ENCODE measurements at places on chromosomes 5 and 9.

DNA sequence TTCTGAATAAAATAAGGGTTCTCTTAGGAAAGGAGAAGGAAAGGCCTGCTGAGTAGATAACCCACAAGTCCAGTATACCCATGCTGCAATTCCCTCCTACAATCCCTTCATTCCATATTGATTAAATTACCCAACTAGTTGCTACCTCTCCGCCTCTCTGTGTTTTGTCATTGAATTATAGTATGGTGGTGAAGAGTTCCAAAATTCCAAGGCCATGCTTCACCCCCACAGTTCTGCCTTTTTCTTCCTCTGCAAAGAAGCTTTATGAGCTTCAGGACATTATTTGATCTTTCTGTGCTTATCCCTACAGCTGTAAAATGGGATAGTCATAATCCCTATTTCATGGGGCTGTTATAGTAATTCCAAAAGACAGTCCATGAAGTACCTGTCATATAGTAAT is 215.6 kb downstream of the ACTL7B start:
- H3K4me3 ChIP-seq = no peak overlapping the region
- no peaks in the 10 kb centered on the region for H3K27me3 ChIP-seq
- no peaks in the 10 kb centered on the region for H3K4me1 ChIP-seq

DNA sequence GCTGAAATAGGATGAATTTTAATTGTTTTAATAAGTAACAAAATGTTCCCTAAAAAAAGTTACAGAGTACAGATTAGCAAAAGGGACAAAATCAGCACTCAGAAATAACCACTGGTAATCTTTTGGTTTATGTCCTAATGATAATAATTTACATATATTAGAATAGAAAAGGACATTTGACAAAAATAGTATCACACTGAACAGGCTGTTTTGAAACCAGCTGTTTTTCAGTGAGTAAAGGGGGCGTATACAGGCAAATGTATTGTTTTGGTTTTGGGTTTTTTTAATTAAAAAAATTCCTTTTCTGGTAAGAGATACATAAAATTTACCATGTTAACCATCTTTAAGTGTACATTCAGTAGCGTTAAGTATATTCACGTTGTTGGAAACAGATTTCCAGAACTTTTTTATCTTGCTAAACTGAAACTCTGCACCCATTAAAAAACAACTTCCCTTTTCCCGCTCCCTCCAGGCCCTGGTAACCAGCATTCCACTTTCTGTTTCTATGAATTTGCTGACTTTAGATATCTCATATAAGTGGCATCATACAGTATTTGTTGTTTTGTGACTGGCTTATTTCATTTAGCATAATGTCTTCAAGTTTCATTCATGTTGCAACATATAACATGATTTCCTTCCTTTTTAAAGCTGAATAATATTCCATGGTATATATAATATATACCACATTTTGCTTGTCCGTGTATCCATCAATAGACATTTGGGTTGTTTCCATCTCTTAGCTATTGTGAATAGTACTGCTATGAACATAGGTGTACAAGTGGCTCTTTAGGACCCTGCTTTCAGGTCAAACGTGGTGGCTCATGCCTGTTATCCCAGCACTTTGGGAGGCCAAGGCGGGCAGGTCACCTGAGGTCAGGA is 20.6 kb upstream of the LARP1 start:
- no peak for DNase-seq
- H3K4me1 ChIP-seq = no peaks in the 10 kb centered on the region
- no peaks in the 10 kb centered on the region for H3K36me3 ChIP-seq
- H3K27ac ChIP-seq = no peak overlapping the region
- no peaks in the 10 kb centered on the region for H3K27me3 ChIP-seq

DNA sequence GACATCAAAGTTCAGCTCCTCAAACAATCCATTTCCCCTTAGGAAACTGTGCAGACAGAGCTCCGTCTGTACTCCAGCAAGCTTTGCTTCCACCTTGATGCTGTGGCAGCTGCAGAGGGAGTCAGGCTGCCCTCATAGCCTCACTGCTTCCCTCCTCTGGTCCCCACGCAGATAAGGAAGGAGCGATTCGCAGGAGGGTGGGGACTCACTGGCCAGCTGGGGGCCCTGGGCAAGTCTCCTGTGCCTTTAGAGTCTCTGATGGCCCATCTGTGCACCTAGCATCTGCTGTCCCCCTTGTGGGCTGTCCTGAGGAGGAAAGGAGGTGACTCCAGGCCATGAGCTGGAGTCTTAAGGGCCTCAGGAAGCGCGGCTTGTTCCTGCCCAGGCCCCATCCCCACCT is 121.5 kb downstream of the ENTREP1 start:
- peaks cover 7% of the 10 kb centered on the region for H3K27me3 ChIP-seq
- no peak overlapping the region for H3K27ac ChIP-seq
- no peak for DNase-seq
- no peaks in the 10 kb centered on the region for H3K4me1 ChIP-seq

DNA sequence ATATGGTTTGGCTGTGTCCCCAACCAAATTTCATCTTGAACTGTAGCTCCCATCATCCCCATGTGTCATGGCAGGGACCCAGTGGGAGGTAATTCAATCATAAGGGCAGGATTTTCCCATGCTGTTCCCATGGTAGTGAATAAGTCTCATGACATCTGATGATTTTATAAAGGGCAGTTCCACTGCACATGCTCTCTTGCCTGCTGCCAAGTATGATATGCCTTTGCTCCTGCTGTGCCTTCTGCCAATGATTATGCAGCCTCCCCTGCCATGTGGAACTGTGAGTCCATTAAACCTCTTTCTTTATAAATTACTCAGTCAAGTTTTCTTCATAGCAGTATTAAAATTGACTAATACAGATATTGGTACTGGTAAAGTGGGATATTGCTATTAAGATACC is 42.4 kb downstream of the MARCHF11 start:
- DNase-seq = no peak
- H3K36me3 ChIP-seq = no peaks in the 10 kb centered on the region
- no peaks in the 10 kb centered on the region for H3K27me3 ChIP-seq
- no peak overlapping the region for H3K27ac ChIP-seq
- H3K4me1 ChIP-seq = no peaks in the 10 kb centered on the region

DNA sequence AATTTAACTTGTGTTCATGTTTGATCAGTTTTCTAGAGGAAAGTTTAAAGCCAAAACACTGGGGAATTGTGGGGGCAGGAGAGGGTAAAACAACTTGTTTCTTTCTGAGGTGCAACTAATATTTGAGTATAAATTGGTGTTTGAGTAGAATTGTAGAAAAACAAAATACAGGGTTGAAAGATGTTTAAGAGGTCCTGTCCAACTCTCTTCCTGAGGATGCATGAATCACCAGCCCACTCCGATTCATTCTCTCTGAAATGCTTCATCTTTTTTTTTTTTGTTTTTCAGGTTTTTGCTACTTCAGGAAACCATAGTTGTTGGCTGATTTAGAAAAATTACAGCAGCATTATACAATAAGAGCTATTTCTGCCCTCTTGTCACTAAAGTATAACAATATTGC is 42.4 kb upstream of the TMC1 start:
- H3K4me3 ChIP-seq = no peak overlapping the region
- no peaks in the 10 kb centered on the region for H3K36me3 ChIP-seq
- no peak for DNase-seq
- H3K27me3 ChIP-seq = no peaks in the 10 kb centered on the region
- no peak overlapping the region for H3K27ac ChIP-seq
- H3K4me1 ChIP-seq = peaks cover 33% of the 10 kb centered on the region

Data from activated T-helper 2 cell treated with anti-CD3 and anti-CD28 coated beads, Interferon-gamma antibody, Interleukin-2, Interleukin-4, amounts not matched to agents 10 μg/mL and 5 μg/mL and 100 μg/mL, durations not matched to agents 14 hours and 24 hours and 36 hours (primary cell).